Activated naive CD8-positive, alpha-beta T cell treated with anti-CD3 and anti-CD28 coated beads for 36 hours (primary cell): ENCODE measurements at places on chromosomes 11 and 22. TPM values are rescaled to one million over a fixed set of nuclear protein-coding genes. Genes with fewer than 3 reads are reported as not detected.

DNA sequence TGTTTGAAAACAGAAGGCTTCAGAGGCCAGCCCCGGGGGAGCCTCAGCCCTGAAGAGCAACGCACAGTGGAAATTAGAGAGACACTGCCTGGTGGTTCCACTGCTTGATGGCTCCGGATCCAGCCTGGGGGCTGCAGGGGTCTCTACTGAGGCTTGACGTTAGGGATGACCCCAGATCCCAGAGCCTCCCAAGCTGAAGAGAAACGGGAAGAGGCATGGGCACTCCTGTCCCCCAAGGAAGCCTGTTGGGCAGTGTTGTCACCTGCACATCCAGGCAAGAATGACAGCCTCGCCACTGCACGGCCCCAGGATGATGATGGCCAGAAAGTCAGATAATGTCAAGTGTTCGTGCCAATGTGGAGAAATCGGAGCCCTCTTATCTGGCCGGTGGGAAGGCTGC, 56.8 kb upstream of the FGF3 start:
- no peak for DNase-seq

DNA sequence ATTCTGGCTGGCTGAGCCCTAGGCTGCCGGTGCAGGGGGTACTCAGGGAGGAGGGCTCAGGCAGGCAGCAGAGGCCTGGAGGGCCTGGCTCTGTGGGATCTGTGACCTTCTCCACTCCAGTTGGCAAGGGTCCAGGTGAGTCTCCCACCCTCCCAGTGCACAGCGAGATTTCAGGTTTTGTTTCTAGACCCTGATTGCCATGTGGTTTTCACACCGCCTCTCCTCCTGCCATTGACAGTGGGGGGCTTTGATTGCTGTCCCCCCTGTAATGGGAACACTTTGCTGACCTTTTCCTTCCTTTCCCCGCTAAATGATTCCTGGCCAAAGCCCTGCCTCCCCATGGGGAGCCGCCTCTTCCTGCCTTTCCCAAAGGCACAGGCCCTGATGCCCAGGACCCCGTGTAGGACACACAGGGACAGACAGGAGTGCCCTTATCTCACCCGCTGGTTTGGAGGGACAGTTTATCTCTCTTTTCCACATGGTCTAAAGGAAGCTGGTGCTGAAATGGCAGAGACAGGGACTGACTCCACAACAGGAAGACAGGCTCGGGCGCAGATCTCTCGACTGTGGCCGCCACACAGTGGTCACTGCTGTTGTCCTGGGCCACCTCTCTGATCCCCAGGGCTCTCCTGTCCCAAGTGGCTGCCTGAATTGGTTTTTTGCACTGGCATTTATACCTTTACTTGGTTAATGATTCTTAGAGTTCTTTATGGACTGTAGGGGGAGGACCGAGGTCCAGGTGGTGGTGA, 43.4 kb downstream of the BCR start:
- no peak for DNase-seq

TRIM22 gene
- 141 TPM for total RNA-seq

- no peak for DNase-seq
Observed at GRCh38 chr22:23276656-23277582, 96.6 kb downstream of the BCR start.

DNA sequence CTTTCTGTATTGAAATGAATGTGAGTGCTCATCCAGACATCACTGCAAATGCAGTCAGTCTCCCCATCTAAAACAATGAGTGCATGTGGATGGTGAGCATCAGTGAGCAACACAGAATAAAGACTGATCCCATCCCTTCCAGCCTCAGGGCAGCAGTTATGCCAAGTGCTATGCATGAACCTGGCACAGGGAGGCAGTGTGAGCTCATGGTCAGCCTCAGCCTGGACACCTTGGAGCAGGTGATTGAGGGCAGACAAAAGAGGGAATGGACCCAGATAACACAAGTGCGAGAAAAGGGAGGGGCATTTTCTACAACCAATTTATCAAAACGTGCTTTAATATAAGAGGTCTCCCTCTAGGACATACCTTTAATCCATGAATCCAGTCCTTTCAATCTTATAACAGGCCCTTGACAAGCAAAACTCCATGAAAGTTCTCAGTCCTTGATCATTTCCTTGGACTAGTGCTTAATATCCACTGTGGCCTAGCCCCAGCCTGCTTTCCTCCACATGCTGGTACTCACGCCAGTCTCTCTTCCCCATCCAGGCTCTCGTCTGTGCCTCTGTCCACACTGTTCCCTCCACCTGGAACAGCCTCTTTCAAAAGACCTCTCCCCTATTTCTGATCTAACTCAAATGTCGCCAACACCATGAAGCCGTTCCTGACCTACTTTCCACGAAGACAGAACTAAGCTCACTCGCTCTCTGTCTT, 50.5 kb upstream of the LRRC55 start:
- no peak for DNase-seq

DNA sequence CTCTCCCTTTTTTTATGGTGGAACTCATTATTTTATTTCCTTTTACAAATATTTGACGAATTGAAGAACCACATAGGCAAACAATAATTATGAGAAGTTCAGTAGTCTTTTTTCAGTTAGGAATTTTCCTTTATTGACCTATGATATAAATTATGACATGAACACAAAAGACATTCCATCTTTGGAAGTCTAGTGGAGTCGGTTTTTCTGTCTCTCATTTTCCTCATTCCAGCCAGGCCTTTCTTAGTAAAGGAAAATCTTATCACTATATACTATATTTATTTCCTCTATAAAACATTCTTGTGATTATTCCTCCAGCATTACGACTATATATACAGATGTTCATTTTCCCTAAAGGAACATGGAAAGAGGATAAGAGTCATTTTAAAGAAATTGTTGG, 1046.1 kb downstream of the DLG2 start:
- DNase-seq, result no peak

GRCh38 chr11:568306-569157, 7.7 kb upstream of the PHRF1 start:
- DNase-seq, result peak; percentile 99
